Stimulated activated CD4-positive, alpha-beta T cell treated with anti-CD3 and anti-CD28 coated beads, Interleukin-2, amount 100 ng/mL, for 48 hours (primary cell): ENCODE measurements at places on chromosomes 13 and 19.
A peak's percentile ranks its signal among the peaks of the same experiment; 100 is the strongest.

DNA sequence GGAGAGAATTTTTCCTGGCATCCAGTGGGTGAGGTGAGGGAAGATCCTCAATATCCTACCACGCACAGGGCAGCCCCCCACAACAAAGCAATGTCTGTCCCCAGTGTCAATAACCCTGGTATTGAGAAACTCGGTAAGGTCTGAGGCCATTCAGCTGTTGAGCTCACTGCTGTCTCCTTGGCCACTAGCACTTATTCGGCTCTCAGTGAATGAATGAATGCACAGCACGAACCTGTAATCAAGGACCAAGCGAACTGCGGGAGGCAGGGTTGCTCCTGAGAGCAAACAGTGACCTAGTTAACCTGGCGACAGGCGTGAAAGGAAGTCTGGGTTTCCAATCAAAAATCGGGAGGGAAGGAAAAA lies 640 bp downstream of the ZSCAN5A start:
- no peak for DNase-seq

- no peak for DNase-seq
These were observed 310.8 kb upstream of the KLF12 start for GRCh38 chr13:74444864-74445479.

DNA sequence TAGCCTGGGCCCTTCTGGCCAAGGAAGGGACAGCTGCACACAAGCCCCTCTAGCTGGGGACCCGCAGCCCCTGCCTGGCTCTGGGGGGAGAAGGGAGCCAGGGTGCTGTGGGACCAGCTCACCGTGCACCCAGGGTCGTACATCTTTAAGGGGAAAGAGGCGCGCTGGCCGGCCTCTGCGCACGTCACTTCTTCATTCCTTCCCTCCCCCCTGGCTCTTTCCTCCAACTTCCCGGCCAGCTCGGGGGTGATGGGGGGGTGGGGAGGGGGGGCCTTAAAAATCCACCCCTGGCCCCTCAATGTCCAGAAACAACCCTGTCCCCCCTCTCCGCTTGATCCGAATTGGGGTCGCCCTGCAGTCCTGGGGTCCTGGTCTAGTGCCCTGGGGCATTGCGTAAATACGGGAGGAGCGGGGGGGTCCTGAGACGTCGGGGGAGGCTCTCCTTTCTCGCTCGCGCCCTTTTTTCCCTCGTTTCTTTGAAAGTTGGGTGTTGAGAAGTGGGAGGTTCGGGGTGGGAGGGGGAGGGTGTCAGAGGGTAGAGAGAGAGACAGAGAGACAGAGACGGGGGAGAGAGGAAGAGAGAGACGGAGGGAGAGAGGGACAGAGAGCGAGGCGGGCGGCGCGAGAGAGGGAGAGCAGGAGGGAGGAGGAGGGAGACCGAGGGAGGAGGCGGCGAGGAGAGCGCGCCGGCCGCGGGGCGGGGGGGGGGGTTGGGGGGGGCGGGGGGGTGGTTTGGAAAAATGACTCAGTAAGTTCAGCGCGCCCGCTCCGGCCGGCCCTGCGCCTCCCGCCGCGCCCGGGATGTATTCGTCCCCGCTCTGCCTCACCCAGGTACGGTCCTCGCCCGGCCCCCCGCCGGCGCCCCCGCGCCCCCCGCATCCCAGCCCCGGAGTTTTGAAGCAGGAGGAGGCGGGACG lies at the start of gene NFIC:
Gene NFIC, plus strand, starts transcription at position 748 of the 917 bp plus-strand sequence. Its CDS starts 54 bp downstream, at position 802.
- DNase-seq: peak; percentile 31

DNA sequence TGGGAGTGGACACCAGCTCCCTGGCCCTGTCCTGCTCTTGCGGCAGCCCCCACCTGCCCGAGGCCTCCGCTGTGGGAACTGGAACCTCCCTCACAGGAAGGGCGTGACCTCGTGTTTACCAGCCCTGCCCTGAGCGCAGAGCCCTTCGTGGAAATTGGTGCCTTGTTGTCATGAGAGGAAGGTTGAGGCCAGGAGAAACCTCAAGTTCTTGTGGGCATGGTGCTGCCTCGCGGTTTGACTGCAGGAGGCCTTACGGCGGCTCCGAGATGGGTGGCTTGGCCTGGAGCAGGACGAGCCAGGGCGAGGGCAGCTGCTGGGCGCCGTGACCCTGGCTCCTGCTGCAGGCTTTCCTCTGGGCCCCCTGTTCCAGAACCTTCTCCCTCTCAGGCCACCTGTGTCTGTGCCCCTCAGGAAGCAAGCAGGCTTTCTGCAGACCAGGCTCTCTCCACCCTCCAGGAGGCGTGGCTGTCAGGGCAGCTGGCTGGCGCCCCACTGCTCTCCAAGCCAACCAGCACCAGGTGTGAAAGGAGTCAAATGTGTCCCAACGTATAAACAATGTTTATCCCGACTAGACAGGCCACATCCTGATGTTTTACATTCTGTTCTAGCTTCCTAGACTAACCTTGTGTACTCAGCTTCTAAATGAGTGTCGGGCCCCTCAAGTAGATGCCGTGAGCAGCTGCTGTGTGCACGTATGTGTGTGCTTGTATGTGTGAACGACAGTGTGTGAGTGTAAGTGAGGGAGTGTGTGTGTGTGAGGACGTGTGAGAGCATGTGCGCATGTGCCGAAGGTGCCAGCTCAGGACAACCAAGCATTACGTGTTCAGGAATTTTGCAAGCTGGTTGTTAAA lies 10.4 kb upstream of the RASA3 start:
- peak; percentile 43 for DNase-seq

DNA sequence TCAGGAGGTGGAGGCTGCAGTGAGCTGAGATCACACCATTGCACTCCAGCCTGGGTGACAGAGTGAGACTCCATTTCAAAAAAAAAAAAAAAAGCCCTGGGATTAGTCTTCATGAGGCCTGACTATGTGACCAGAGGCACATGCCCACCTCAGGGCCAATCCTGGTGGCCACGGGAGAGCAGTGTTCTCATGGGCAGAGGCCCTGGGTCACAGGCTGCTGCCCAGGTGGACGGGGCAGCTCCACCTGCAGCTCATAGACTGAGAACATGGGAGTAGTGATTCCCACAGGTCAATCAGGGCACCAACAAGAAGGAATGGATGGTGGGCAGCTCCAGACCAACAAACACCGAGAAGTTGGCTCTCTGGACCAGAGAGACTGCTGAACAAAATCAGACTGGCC lies 26.1 kb upstream of the PEPD start:
- no peak for DNase-seq

GRCh38 chr19:5342573-5343201 lies 2.1 kb upstream of the PTPRS start:
- no peak for DNase-seq

GRCh38 chr19:35045667-35046300 lies 4.3 kb downstream of the HPN start:
- DNase-seq: peak; percentile 39

GRCh38 chr19:55116859-55117662 lies at the start of gene PPP1R12C:
TSS of gene PPP1R12C (minus strand) at chr19:55117637. CDS start at chr19:55117543, 94 bp downstream.
- DNase-seq: no peak

GRCh38 chr13:75932636-75933035 lies 296.5 kb downstream of the LMO7 start:
- DNase-seq: no peak

GRCh38 chr19:18091217-18091608 lies 4.5 kb upstream of the IL12RB1 start:
- peak; percentile 71 for DNase-seq

- no peak for DNase-seq
These were observed 1.2 kb downstream of the VASP start for GRCh38 chr19:45508417-45508860.

GRCh38 chr19:55699221-55699620 lies 24.2 kb downstream of the EPN1 start:
- DNase-seq: no peak

DNA sequence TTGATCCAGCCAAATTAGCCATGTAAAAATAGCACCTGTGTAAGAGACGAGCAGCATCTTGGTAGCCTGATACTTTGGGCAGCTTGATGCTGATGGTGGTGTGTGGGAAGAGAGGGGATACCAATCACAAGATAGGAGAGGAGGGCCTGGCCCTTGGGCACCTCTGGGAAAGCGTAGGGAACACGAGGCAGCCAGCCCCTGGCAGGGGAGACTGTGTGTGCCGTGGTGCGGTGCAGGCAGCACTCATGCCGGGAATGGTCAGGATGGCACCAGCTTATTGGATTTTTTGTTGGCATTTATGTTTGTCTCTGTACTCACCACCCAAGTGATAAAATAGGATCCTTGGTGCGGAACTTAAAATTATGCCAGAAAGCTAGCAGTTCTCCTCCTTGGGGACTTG lies 10.2 kb downstream of the SIGLEC8 start:
- DNase-seq: no peak

GRCh38 chr13:112928972-112929782 lies 39.8 kb upstream of the MCF2L start:
- DNase-seq: no peak

- no peak for DNase-seq
These were observed 64.2 kb downstream of the ARHGAP35 start for GRCh38 chr19:46924874-46925547.

DNA sequence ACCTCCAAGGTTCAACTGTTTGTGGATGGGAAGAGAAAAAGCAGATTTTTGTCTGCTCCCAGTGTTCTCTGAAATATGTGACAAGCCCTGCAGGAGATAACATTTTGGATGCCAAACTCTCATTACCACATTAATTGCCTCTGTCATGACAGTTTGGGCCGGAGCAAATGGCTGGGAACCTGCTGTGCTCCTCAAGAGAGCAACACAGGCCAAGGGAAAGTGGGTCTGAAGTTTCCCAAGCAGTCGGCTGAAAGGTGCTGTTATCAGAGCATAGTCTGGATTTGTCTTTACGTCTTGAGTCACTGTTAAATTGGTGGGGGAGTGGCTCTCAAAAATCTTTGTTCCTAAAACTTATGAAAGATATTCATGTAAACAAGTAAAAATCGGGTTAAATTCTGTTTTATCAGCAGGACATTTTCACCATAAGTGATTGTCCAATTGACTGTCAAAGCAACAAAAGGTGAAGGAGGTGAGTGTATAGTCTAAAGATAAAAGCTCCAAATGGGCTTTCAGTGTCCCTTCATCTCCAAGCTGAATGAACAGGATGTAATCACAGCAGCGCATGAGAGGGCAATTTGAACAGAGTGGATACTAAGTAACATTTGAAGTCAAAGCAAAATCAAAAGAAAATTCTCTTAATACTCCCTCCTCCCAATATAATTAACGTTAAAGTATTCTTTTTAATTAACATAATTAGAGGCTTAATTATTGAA lies 844.8 kb downstream of the PCDH17 start:
- DNase-seq: no peak

GRCh38 chr19:41311613-41312012 lies 1.6 kb downstream of the CCDC97 start:
- no peak for DNase-seq

- peak; percentile 17 for DNase-seq
These were observed 396.9 kb upstream of the SLITRK5 start for GRCh38 chr13:87274209-87274819.

GRCh38 chr13:73945871-73946270 lies 188.3 kb downstream of the KLF12 start:
- no peak for DNase-seq

DNA sequence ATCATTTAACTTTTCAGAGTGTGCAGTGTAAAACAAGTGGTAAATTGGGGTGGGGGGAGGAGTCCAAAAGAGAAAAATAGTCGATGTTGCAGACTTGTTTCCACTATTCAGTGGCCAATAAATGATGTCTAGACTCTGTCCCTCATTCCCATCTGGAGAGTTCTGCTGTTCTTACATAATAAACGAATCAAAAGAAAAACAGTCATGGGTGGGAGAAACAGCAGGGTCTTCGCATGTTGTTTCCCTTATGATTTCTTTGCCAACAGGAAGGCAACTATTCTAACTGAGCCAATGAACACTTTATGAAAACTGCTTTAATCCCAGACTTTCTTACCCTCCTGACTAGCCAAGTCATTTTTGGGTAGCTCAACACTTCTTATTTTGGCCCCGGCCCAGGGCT lies 615.5 kb downstream of the FGF9 start:
- no peak for DNase-seq

DNA sequence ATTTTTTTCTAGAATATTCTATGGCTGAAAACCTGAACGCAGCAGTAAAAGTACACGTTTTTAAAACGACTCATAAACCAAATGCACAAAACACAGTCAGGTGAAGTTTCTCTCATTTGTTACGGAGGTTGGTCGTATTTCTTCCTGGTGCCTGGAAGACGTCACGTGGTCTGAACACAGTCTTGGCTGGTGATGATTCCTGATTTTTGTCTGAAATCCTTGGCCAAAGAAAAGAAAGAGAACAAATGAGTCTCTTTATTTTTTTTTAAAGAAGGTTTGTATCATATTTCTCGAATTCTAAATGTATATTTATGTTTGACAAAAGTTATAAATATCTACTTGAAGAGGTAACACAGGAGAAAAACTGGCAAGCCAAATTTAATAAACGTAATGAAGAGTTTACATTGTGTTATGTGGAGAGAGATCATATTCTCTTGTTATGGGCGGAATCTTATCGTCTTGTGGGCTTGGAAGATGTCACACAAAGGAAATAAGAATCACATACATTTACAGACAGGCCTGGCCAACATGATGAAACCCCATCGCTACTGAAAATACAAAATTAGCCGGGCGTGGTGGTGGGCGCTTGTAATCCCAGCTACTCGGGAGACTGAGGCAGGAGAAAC lies 10.0 kb upstream of the PNMA8A start:
- DNase-seq: no peak

DNA sequence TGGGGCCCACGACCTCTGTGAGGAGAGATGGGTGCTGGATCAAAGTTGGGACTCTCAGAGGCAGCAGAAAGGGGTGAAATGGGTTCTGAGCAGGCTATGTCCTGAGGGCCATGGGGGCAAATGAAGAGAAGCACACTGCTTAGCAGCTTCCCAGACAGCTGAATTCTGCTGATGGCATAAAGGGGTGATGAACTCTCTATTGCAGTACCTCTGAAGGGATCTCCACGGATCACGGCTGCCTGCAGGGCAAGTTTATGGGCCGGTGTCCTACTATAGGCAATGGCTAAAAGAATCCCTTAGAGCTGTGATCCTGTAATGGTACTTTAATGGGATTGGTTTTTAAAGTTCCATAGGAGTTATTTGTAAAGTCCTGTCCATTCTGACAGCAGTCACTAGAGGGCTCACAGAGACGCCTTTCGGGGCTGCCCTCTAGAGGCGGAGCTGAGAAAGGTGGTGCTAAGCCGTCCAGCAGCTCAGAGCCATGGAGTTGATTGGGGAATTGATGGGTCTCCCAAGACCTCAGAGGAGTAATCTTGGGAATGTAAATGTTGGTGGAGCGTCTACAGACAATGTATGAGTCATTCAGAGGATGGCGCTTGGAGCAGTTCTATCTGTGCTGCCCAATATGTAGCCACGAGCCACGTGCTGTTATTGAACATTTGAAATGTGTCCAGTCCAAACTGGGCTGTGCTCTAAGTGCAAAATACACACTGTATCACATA lies 287.3 kb downstream of the COG6 start:
- peak; percentile 61 for DNase-seq
